CD4-positive, alpha-beta memory T cell (primary cell): ENCODE measurements at places on chromosomes 1 and 21.

DNA sequence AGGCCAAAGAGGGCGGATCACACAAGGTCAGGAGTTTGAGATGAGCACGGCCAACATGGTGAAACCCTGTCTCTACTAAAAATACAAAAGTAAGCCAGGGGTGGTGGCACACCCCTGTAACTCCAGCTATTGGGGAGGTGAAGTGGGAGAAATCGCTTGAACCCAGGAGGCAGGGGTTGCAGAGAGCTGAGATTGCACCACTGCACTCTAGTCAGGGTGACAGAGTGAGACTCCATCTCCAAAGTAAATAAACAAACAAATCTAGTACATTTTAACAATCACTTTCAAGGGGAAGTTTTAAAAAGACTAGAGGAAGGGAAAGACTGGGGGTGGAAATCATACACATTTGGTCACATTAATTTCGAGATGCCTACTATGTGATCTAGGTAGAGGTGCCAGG is 6.8 kb downstream of the TFB2M start:
- DNase-seq: no peak

GRCh38 chr1:37630426-37631028 is 4.2 kb downstream of the RSPO1 start:
- no peak for DNase-seq

- no peak for DNase-seq
These were observed 8.2 kb upstream of the SLC30A1 start for GRCh38 chr1:211587123-211587522.

- no peak for DNase-seq
These were observed 8.1 kb downstream of the NGF start for GRCh38 chr1:115329965-115330364.

DNA sequence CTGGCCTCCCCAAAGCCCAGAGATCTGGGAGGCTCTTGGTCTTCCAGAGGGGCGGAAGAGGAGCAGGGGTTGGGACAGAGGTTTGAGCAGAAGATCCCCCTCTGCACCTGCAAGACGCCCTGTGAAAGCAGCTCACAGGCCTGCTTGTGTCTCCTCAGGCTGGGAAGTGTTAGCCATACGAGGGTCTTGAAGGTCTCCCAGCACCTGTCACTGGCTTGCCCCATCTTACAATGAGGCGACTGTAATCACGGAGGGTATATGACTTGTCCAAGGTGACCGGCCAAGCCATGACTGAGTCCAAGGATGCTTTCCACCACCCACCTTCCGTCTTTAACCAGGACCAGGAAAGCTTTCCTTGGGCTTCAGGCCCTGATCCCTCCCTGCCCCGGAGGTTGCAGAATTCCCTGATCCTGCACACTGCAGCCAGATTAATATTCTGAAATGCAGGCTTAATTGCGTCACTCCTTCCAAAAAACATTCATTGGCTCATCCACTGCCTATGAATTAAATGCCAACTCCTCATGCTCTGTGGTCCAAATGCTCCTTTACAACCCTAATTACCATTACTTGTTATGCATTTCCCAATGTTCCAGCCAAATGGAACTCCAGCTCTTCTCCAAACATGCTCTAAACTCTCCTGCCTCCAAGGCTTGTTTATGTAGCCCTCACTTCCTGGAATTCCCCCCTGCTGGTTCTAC is 64.0 kb downstream of the DDX20 start:
- no peak for DNase-seq

GRCh38 chr1:14946684-14947238 is 206.8 kb upstream of the TMEM51 start:
- no peak for DNase-seq

DNA sequence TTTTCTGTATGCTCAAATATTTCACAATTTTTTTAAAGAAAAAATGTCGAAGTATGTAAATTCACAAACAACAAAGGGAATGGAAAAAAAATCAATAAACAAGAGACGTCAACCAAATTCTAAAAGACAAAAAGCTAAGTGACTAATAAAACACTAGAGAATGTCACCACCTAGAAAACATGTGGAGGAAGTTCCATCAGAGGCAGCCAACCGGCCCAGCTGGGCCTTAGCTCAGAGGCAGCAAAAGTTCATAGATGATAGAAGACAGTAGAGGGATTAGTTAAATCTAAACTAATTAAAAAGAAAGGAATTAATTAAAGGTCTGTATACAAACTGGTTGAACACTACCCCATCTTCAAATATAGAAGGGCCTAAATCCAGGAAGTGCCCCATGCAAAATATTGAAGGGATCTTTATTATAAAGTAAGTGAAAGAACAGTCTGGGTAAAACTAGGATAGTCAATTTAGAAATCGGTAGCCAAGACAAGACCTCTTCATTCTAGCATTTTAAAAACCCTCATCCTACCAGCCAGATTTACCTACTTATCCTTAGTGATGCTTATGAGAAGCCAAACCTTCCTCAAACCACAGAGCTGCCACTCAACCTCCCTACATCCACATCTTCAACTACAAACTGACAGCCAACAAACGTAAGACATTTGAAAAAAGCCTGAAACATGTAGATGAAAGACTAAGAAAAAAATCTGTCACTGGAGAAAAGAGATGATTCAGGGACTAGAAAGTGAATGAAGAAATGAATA is 23.7 kb downstream of the MRPL39 start:
- DNase-seq: no peak

DNA sequence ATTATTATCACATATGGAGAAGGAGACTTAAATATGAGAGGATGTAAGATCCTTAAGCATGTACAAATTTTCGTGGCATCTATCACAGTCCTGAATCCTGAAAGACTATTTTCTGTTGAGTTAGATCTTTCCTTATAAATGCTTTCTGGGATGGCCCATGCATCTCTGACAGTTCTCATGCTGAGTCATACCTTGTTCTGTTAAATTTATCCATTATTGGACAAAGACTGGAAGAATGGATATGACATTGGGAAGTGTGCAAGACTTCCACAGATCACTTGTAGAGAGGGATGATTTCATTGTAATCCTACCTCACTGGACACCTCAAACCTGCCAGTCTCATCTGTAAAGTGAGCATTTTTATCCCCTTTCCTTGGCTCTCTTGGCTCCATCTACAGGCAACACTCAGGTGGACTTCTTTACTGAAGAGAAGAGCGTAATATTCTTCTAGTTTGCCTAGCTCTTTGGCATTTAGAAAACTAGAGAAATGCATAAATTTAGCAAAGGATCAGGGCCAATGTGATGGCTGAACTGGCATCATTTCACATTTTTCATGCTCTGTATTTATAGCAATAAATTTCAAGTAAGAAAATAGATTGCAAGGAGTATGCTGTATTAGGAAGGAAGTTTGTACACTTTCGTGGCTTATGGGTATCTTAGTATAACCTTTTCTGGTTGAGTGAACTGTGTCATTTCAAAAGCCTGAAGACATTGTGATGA is 128.2 kb downstream of the NFIA start:
- DNase-seq: no peak
